ENCODE measurements at places on chromosomes 4 and X.

DNA sequence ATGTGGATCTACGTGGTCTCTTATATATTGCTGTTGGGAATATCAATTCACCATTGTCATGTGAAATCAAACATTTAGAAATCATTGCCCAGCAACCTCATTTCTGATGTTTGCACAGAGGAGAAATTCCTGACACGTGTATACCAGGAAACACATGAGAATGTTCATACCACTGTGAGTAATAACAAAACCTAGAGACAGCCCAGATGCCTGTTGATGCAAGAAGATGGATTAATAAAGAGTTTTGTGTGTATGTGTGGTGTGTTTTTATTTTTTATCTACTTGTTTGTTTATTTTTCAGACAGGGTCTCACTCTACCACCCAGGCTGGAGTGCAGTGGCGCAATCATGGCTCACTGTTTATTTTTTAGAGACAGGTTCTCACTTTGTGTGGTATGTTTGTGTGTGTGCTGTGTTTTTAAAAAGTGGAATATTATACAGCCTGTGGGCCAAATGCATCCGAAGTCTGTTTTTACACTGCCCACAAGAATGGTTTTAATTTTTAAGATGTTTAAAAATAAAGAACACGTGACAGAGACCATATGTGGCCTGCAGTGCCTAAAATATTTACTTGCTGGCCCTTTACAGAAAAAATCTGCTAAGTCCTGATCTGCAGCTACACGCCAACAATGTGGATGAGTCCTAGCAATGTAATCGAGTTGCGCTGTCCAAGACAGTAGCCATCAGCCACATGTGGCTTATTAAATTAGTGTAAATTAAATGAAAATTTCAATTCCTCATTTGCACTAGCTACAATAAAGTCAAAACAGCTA is 39.2 kb downstream of the TXLNG start:
- no peak for DNase-seq

GRCh38 chr4:102454981-102455685 is 46.0 kb upstream of the NFKB1 start:
- no peak for DNase-seq

- DNase-seq: peak; percentile 33
Measured at GRCh38 chr4:1337376-1337831, 9.6 kb upstream of the UVSSA start.

- no peak for DNase-seq
Measured at GRCh38 chr4:53601251-53601764, 10.0 kb upstream of the LNX1 start.

DNA sequence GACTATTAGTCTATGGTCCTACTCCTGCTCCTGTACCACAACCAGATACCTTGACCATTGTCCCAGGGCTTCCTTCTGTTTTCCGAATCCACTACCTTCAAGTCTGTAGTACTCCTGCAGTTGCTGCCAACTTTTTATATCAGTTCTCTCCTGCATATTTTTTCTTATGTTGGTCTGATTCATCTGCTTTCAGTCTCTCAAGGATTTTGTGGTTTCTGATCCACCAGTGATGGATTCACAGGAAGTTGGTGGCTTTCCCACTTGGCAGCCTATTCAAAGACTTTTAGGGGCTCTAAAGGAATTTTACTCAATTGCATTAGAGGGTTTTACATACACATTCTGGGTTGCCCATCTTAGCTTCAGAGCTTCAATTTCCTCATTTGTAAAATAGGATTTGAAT is 23.6 kb downstream of the KIF4A start:
- DNase-seq: no peak

DNA sequence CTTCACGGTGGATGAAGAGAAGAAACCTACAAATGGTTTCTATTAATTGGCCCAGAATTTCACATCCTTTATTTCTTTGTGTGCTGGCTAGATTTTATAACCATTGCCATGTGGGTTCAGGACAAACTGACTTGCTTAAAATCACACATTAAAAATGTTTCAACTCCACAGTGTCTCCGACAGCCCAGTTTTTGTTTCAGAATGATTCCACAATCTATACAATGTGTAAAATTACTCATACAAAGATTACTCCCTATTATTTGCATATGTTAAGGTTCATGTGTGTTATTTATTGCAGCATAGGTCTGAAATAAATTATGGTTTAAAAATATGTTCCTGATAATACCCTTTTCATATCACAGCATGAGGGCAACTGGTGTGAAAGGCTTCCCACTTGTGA is 20.6 kb downstream of the DCHS2 start:
- no peak for DNase-seq
